ENCODE measurements at places on chromosomes 7 and 10. TPM values are rescaled to one million over a fixed set of nuclear protein-coding genes. Genes with fewer than 3 reads are reported as not detected.

Gene PNLIPRP3
- 30.7 TPM for total RNA-seq

Gene HTR5A
- not detected for total RNA-seq

Gene AOC1
- 6.7 TPM for total RNA-seq

- DNase-seq: peak; percentile 4
These were observed 46.2 kb downstream of the NEURL1 start for GRCh38 chr10:103539751-103540150.

DNA sequence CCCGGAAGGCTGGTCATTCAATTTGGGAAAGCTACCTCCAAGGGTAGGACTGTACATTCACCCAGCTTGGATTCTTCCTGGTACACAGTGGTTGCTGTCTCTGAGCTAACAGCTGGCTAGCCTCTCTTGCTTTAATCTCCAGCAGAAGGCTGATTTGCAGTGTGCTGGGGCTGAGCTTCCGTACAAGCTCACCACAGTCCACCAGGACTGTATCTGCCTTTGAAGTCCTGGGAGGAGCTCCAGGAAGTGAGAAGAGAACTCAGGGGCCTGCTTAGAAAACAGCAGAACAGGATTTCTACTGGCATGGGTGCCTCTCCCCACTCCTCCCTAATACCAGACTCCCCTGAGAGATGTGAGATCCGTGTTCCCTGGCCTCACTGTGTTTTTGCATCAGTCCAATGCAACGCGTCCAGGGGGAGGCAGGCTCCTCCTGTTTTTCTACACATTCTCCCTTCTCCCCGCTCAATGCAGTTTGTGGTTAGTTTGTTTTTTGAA, 6.6 kb downstream of the AFAP1L2 start:
- no peak for DNase-seq

GRCh38 chr7:134042307-134042706, 84.8 kb upstream of the LRGUK start:
- DNase-seq: no peak

GRCh38 chr7:157607218-157607617, 270.4 kb downstream of the DNAJB6 start:
- DNase-seq: no peak

DNA sequence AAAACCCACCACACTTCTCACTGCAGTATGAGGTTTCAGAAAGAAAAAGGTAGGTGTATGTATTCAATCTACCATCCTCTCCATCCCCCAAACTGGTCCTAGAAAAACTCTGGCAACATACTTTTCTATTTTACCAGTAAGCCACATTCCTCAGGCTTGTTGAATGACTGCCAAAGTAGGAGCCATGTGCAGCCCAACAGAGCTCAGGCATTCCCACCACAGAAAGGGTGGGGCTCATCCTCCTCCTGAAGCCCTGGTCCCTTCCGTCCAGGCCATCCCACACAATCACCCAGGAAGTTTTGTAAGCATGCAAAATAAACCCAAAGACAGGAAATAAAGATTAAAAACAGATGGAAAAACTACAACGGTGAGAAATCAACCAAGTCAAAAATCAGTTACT, 57.2 kb downstream of the MAD1L1 start:
- DNase-seq: no peak

Gene DRGX
- not detected for total RNA-seq

DNA sequence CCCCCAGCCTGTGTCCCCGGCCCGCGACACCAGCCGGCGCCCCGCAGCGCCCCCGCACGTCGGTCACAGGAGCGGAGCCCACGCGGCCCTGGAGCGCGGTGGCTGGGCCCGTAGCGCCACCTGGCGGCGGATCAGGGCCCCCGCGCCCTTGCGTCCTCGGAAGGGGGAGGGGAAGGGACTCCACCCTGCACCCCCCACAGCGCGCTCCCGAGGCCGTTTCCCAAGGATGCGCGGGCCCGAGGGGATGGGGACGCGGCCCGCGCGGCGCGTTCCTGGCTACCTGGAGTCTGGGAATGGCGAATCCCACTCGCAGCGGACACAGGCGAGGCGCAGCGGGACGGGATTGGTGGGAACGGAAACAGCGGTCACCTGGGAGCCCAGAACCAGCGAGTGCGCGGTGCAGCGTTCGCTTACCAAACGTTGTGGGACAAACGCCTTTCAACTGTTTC, 23.8 kb upstream of the MKI67 start:
- DNase-seq: no peak

GRCh38 chr10:7239312-7239985, 171.4 kb downstream of the SFMBT2 start:
- DNase-seq: no peak

Gene STEAP1B
- total RNA-seq: 0.29 TPM

Gene ODAD2
- total RNA-seq: not detected

- DNase-seq: no peak
These were observed 104.7 kb upstream of the KLF14 start for GRCh38 chr7:130838738-130839137.

DNA sequence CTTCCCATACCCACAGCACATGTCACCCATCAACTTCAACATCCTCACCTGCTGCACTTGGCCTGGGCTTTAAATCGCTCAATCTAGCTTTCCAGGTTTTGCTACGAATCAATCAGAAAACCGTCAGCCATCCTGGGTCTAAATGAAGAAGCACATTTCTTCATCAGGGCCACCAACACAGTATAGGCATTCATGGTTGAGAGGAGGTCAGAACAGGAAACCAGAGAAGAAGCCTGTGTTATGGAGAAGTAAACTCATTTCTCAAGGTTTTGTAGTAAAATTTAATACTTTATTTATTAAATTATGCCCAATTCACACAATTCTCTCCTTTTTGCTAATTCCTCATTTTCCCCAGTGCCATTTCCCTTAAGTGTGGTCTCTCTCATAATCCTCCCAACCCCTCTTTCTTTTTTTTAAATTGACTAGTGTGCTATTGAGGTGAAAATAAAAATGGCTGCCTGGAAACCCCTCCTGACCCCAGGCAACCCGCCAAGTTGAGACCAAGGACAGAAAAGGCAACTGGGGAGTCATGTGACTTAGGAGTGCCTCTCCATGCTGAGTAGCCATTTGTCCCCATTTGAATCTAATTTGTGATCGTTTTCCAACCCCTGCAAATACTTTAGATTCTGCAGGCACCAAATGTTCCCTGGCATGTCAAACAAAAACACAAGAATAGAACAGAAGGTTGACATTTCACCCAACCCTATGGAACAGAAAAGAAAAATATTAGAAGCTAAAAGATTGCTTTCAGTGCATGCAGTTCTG, 181.1 kb upstream of the NAMPT start:
- DNase-seq: no peak

DNA sequence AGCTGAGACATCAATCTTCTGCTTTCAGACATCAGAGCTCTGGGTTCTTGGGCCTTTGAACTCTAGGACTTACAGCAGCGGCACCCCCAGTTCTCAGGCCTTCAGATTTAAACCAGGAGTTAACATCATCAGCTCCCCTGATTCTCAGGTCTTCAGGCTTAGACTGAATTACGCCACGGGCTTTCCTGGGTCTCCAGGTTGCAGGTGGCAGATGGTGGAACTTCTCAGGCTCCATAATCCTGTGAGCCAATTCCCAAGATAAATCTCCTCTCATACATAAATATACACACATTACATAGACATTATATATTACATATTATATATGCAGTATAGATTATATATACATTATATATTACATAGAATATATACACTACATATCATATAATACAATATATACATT, 408.9 kb upstream of the AUTS2 start:
- no peak for DNase-seq

All from lower leg skin (tissue), 4 donors.